Thymus (tissue), 14 donors: ENCODE measurements at places on chromosomes 1 and 21.

GRCh38 chr21:30672985-30673650 lies 30.5 kb downstream of the KRTAP20-3 start:
- no peaks in the 10 kb centered on the region for H3K4me1 ChIP-seq
- H3K4me3 ChIP-seq, result no peak overlapping the region
- H3K27me3 ChIP-seq, result no peaks in the 10 kb centered on the region

DNA sequence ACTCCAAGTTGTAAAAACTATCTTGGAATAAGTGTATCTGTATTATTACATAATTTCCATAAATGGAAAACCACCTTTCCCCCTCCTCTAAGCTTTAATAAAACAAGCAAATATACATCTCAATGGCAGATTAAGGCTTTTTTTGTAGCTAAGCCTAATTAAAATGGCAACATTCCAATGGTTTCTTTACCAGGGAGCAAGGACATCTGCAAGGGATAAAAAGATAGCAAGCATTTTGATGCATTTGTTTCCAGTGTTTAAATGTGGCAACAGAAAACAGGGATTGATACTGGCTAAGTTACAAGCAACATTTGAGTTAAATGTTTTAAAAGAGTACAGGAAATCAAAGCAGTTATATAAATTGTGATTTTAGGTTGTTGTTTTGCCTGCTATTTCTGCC lies 1012.7 kb downstream of the ADGRL2 start:
- no peaks in the 10 kb centered on the region for H3K36me3 ChIP-seq
- H3K27ac ChIP-seq, result no peak overlapping the region
- DNase-seq, result no peak
- H3K4me1 ChIP-seq, result no peaks in the 10 kb centered on the region
- H3K27me3 ChIP-seq, result no peaks in the 10 kb centered on the region
- H3K4me3 ChIP-seq, result no peak overlapping the region

- H3K36me3 ChIP-seq, result peaks cover 58% of the 10 kb centered on the region
- no peak overlapping the region for H3K4me3 ChIP-seq
- peaks cover 2% of the 10 kb centered on the region for H3K4me1 ChIP-seq
- peak; percentile 77 for DNase-seq
- no peak overlapping the region for H3K27ac ChIP-seq
Measured at GRCh38 chr1:150464422-150464826, 22.8 kb upstream of the TARS2 start.

DNA sequence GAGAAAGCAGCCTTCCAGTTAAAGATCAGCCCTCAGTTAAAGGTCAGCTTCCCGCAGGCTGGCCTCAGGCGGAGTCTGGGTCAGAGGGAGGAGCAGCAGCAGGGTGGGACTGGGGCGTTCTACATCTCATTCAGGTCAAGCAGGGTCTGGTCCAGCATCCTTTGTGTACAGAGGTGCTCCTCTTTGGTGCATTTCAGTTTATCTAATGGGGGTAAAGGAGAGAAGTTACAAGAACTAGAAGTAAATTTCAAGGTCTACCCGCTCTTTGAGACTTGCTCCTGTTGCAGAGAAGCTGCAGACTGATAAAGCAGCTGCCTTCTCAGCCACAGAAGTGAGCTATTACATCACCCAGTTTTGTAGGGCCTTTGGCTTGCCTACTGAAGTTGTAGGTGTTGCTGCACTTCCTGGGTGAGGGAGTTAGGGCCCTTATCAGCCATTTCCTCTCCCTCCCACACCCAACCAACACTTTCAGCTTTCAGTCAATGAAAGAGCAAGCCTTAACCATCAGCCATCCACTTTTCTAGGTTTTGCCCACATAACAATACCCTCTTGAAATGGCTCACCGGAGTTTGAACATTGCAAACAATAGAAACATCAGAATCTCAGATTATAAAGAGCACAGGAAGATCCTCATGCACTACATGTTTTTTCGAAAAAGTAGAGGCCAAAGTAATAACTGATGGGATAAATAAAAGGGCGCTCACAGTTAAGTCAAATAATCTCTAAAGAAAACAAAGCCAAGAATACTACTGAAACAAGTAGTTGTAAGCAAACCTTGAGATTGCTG lies 2.8 kb upstream of the NUP210L start:
- peak overlapping the region; percentile 91 for H3K27ac ChIP-seq
- H3K4me1 ChIP-seq, result peaks cover 21% of the 10 kb centered on the region
- DNase-seq, result peak; percentile 73

DNA sequence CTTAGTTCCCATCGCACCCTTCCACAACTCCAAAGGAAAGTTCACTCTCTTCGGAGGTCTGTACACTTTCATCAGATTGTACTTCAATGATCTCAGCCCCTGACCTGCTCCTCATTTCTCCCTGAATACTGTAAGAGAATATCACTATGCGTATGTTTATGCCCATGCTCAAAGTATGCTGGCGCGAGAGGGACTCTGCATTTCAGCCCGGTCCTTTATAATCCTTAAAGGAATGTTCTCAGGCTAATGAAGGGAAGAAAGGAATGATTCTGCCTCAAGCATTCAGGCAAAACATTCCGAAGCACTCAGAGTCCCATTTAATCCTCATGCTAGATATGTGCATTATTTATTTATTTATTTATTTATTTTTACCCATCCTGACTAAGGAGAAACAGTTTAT lies 76.8 kb downstream of the PLD5 start:
- no peak for DNase-seq
- no peaks in the 10 kb centered on the region for H3K27me3 ChIP-seq
- no peaks in the 10 kb centered on the region for H3K36me3 ChIP-seq
- H3K4me3 ChIP-seq, result no peak overlapping the region
- H3K4me1 ChIP-seq, result no peaks in the 10 kb centered on the region

GRCh38 chr1:5916572-5917280 lies 75.5 kb downstream of the NPHP4 start:
- H3K27me3 ChIP-seq, result no peaks in the 10 kb centered on the region
- no peak for DNase-seq
- no peak overlapping the region for H3K4me3 ChIP-seq
- peaks cover 9% of the 10 kb centered on the region for H3K36me3 ChIP-seq

DNA sequence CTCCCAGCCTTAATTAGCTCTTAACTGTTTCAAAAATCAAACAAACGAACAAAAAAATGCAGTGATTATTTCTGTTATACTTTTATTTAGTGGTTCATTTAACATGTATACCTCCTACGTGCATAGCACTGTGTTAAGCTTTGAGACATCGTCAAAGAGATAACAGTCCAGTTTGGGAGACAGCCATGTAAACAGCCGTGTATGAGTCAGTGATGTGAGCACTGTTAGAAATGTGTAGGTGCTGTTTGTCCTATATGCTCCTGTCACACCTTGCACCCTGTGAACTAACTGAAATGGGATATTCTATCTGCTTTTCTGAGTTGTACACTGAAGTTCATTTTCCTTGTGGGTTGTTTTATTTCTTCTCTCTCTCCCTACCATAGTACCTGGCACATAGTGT lies 109.7 kb upstream of the CACYBP start:
- DNase-seq, result no peak
- H3K27me3 ChIP-seq, result no peaks in the 10 kb centered on the region
- H3K27ac ChIP-seq, result no peak overlapping the region
- no peak overlapping the region for H3K4me3 ChIP-seq
- H3K4me1 ChIP-seq, result no peaks in the 10 kb centered on the region
- no peaks in the 10 kb centered on the region for H3K36me3 ChIP-seq

DNA sequence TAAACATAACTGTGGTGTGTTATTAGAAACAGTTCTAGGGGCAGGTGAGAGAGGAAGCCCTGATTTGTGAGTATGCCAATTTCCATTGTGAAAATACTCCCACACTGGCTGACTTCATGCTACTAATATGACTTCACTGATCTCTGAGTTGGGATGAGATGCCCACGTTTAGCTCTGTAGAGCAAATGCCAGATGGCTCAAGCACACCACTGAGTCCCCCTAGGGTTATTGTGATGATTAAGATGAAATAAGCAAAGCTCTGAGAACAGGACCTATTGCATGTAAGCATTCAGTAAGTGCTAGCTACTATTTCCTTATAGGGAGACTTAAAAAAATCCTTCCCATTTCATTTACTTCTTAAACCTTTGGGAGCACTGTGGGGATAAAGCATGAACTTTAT lies 117.6 kb downstream of the CENPF start:
- no peaks in the 10 kb centered on the region for H3K4me1 ChIP-seq
- H3K27me3 ChIP-seq, result no peaks in the 10 kb centered on the region
- no peak overlapping the region for H3K4me3 ChIP-seq
- no peak for DNase-seq
- H3K36me3 ChIP-seq, result no peaks in the 10 kb centered on the region

DNA sequence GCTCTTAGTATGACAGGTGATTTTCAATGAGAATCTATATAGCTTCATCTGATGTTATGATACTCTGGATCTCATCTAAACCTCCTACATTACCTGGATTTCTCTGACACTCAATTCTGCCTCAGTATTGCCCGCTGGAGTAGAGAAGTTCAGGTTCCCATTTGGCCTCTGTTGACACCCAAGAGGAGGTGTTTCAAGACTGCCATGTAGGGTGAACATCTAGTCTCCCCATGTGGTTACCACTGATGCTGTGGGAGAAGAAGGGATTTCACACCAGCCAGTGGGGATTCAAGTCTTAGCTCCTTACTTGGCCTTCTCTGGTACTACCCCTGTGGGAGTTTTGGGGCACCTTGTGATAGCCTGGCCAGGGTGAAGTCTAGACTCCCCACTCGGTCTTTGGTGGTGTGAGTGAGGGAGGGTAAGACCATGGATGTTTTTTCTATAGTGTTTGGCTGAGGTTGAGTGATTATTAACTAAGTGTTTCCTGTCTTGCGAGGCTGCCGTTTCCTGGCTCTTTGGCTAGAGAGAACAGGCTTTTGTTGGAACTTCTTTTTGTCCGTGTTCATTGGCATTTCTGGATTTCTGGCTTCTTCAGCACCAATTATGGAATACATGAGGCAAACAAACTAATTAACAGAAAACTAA lies 90.7 kb downstream of the RHOU start:
- DNase-seq, result no peak
- no peak overlapping the region for H3K4me3 ChIP-seq

DNA sequence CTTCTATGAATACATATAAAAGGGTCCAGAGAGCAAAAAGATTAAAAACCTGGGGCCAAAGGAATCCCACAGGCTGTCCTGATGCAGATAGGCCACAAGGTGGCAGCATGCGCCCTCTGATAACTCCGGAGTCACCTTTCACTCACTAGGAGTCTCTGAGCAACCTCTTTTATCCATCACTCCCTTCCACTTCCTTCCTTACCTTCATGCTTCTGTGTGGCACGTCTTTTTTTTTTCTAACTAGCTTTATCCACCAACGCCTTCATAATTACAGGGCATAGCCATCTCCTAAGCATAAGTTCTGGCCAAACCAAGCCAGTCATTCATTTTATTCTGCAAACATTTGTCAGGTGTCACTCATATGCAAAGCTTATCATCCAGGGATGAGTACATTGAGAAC lies 3.9 kb upstream of the PGLYRP4 start:
- no peaks in the 10 kb centered on the region for H3K27me3 ChIP-seq
- H3K27ac ChIP-seq, result no peak overlapping the region
- no peak overlapping the region for H3K4me3 ChIP-seq

DNA sequence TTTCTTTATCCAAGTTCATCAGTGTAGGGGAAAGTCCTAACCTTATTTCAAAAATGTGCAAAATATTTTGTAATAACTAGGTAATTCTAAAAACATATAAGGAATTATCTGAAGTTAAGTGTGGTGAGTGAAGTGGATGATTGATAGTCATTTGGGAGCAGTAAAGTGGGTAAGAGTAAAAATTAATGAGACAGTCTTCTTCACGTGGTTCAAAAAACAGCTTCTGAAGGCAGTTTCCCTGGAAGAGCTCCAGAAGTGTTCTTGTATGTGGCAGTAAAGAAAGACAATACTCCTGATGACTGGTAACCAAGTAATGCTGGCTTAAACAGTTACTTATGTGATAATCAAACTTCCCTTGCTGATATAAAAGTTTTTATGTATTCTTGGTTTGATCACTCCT lies 50.3 kb downstream of the LEPR start:
- H3K27me3 ChIP-seq, result no peaks in the 10 kb centered on the region
- no peak overlapping the region for H3K27ac ChIP-seq
- H3K36me3 ChIP-seq, result no peaks in the 10 kb centered on the region
- no peak overlapping the region for H3K4me3 ChIP-seq
- no peaks in the 10 kb centered on the region for H3K4me1 ChIP-seq
